ENCODE measurements at places on chromosomes 11 and 22.
A peak's percentile ranks its signal among the peaks of the same experiment; 100 is the strongest.

DNA sequence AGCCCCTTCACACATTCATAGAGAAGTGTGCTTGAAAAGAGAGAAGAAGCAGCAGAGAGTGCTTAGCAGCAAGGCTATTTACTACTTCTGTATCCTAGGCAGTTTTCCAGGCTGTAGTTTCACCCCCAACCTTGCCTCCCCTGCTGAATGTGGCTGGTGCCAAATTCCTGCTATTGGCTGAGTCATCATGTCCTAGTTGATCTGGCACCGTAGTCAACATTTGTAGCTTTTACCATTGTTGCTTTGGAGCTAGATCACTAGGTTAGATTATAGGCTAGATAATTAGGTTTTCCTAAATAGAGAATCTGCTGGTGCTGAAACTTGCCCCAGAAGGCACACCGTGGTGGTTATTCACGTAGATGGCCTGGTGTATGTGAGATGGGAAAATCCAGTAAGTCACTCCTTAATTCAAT is 32.7 kb downstream of the ARHGAP42 start:
- peak; percentile 62 for DNase-seq

DNA sequence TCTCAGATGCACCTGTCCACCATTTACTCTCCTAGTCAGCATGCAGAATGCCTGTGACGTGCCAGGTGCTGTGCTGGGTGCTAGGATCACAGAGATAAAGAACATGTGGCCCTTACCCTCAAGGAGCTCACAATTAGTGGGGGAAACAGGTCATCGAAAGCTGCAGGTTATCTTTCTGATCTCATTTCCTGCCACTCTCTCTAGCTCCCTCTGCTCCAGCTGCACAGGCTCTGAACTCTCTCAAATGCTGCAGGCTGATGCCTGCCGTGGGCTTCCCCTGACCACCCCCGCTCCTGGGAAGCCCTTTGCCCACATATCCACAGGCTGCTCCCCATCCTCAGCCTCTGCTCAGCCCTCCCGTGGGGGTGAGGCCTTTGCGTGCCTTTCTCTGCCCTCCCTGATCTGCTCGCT is 29.6 kb downstream of the SHANK3 start:
- DNase-seq = no peak

- DNase-seq = no peak
Observed at GRCh38 chr11:131354251-131354701, 16.1 kb upstream of the NTM start.

GRCh38 chr11:118892964-118893363 is 9.3 kb downstream of the CXCR5 start:
- DNase-seq = no peak

DNA sequence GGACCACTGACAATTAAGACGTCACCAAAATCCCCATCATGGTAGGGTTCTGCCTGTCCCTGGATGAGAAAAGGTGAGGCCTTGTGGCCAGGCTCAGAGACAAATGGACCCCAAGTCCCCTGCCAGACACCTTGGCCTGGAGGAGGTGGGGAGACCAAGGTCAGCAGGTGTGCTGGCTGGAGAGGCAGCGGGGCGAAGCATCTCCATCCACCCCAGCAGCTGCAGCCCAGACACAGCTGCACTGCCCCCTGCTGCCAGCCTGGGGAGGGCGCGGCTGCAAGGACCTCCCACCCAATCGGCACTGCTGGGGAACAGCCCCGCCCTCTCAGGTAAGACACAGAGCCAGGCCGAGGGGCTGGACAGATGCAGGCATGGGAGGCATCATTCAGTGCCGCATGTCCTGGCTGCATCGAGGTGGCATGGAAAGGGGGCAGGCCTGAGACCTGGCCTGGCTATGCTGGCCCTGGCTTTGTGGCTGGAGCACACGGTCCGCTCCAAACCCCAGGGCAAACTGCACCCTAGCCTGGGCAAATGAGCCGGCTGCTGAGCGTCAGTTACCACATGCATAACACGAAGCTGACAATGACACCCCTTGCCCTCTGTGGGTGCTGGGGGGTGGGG is 12.2 kb upstream of the MFNG start:
- peak; percentile 92 for DNase-seq

GRCh38 chr11:96062134-96062533 is 138.2 kb upstream of the MTMR2 start:
- no peak for DNase-seq

GRCh38 chr11:126140926-126141280 is 70.5 kb downstream of the RPUSD4 start:
- no peak for DNase-seq

GRCh38 chr22:48882636-48883200 is 945.0 kb downstream of the BRD1 start:
- no peak for DNase-seq

GRCh38 chr11:130312046-130312445 is 2.7 kb downstream of the ZBTB44 start:
- no peak for DNase-seq

DNA sequence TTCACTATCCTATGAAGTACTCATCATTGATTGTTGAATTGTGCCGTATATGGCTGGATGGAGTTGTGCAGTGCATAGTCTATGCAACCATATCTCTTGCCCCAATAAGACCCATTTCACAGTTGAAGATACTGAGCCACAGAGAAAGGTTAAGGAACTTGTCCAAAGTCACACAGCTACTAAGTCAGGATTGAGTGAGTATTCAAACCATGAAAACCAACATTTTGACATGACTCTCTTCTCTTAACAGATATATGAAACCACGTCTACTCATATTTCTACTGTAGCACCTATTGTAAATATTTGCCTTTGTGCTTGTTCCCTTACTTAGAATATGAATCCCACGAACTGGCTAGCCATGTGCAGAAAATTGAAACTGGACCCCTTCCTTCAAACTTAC is 58.1 kb downstream of the MAML2 start:
- no peak for DNase-seq

DNA sequence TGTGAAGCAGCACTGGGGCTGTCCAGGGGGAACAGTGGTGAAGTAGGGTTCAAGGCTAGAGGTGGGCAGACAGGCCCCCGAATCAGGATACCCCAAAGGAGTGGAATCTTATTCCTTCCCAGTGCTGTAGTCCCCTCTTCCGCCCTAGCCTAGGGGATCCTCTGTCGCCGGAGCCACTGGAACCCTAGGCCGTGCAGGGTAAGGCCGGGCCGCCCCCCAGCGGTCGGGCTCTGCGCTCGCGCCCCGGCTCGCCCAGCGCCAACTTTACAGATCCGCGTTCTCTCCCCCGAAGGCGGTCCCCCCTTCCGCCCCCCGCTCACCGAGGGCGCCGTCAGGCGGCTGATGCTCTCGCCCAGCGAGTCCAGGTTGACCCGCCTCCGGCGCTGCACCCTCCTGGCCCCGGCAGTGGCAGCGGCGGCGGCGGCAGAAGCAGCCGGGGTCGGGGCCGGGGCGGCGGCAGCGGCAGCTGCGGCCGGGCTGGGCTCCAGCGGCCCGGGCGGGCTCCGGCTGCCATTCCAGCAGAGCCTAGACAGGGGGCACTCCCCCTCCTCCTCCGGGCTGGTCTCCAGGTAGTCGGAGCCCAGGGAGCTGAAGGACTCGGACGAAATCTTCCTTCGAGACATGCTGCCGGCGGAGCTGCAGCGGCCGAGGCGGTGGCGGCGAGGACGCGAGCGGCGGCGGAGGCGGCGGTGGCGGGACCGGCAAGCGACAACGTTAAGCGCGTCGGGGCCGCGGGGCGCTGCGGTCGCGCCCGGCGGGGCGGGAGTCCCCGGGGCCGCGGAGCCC is 650 bp downstream of the GUCY1A2 start:
- peak; percentile 79 for DNase-seq

DNA sequence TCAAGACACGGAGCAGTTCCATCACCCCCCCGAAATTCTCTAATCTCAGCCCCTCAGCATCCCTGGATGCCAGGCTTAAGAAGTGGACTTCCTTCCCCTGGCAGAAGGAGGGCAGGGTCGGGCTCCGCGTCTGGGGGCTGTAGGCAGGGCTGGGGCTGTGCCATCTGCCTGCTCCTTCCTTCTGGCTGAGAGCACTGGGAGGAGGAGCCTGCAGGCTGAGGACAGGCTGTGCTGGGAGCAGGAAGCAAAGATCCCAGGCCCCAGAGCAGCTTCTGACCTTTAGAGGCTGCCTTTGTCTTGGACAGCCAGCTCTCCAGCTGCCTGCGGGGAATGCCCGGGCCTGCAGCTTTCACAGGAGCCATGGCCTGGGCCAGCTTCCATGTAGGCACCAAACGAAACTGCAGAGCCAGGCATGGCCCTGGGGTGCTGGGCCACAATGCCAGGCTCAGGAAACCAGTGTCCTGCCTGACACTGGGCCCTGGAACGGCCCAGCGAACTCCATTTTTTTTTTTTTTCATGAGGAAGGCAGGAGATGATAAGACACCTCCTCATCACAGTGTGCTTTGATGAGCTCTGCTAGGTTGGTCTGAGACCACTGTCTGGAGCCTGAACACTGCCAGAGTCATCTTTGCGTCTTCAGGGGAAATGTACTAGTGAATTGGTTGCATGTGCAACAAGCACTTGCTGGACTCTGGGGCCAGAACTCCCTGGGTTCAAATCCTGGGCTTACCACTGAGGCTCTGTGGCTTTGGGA is 67.9 kb downstream of the MCM5 start:
- peak; percentile 72 for DNase-seq

GRCh38 chr11:101487775-101488174 is 96.0 kb downstream of the TRPC6 start:
- no peak for DNase-seq

GRCh38 chr22:19287076-19287707 is 4.3 kb downstream of the CLTCL1 start:
- DNase-seq = peak; percentile 44

DNA sequence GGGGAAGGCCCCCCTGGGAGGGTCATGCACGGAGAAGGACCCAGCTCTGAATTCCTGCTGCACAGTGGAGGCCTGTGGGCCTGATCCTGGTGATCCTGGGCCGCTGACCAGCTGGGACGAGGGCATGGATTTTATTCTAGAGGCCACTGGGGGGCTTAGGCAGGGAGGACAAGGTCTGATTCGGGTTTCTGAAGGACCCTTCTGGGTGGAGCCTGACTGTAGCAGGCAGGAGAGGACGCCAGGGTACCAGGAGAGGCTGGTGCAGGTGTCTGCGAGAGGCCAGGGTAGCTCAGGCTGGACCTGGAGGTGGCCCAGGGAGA is 31.3 kb downstream of the MPPED1 start:
- no peak for DNase-seq

DNA sequence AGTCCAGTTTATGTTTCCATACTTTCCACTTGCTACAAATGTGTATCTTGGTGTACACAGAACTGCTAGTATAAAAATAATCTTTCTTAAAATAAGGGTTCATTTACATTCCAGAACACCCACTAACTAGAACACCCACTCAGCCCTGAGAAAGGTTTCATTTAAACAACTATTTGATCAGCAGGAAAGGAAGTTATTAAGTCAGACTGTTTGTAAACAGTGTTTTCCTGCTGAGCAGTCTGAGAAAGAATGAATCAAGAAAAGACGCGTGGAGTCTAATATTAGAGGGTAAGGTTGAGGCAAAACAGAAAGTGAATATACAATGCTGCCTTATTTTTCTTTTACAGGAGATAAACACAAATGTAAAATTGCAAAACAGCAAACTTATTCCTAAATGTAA is 32.7 kb downstream of the NARS2 start:
- DNase-seq = no peak

DNA sequence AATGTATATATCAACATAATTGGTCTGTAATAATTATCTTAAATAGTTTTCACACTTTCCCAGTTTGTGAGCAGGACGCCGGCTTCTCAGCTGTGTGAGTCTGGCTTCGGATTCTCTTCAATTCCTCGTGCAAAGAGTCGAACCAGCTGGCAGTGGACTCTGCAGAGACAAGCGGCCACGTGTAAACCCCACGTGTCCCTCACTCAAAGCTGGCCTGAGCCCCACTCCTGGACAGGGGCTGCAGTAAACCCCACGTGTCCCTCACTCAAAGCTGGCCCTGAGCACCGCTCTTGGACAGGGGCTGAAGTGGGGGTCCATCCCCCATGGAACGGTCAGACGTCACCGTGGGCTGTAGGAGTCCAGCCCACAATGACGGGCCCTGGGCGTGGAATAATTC is 51.0 kb downstream of the CERK start:
- DNase-seq = no peak

- no peak for DNase-seq
Observed at GRCh38 chr11:34280945-34281872, 76.6 kb downstream of the ABTB2 start.

DNA sequence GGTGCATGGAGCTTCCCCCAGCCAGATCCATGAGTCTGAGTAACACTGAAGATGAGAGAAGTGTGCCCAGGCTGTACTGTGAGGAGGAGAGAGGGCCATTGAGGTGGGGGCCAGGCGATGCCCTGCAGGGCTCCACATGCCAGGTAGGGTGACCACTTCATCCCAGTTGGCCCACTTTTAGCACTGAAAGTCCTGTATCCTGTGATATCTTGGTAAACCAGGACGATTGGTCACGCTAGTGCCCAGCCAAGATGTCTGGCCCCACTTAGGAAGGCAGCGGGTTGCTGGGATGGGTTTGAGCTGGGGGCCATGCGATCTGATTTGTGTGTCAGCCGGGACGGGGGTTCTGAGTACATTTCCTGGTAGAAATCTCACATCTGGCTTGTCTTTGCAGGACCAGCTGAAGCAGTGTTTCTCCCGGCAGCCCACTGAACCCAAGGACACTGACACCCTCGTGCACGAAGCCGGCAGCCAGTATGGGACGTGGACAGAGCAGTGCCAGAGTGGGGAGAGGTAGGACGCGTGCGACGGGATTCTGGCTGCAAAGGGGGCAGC is 29.2 kb upstream of the CRYBB3 start:
- no peak for DNase-seq

DNA sequence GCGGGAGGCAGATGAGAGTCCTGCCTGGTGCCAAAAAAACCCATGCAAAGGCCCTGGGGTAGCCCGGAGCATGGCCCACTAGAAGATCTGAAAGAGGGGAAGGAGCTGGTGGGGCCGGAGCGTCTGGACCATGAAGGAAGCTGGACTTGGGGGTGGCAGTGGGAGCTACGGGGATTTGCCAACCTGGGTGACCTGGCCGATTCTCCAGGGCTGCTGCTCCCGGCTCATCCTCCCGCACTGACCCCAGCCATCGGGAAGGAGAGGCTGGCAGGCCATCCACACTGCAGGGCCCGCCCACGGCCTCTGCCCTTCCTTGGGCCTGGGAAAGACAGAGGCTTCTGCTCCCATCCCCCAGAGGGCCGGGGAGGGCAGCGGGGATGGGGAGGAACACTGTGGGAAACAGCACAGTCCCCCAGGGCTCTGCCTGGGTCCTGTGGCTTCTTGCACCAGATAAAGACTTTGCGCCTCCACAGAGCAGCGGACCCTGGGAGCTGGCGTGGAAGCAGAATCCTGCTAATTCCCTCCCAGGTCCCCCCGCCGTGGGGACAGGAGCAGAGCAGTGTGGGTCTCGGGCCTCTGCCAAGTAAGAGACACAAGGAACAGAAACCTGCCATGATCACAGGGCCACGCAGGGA is 87.1 kb upstream of the LINC01488 start:
- no peak for DNase-seq

Measured in H9 (cell line).